CD4-positive, alpha-beta T cell treated with Interleukin-6 for 4 hours (primary cell): ENCODE measurements at places on chromosomes 16 and 17.

DNA sequence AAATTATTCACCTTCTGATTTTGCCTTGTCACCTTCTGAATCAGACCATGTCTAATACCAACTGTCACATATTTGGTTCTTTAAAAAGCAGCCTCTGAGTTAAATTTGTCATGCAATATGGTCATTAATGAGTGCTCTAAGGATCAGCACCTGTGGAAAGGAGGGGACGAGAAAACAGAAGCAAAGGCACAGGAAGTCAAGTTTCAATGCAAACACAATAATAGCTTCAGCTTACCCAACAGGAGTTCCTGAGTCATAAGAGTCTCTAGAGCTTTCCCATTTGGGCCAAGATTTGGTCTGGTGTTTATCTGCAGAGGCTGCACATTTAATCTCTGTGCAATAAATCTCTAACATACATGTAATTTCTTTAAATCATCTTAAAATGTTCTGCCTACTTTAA lies 889.8 kb downstream of the CDH8 start:
- no peak for DNase-seq

DNA sequence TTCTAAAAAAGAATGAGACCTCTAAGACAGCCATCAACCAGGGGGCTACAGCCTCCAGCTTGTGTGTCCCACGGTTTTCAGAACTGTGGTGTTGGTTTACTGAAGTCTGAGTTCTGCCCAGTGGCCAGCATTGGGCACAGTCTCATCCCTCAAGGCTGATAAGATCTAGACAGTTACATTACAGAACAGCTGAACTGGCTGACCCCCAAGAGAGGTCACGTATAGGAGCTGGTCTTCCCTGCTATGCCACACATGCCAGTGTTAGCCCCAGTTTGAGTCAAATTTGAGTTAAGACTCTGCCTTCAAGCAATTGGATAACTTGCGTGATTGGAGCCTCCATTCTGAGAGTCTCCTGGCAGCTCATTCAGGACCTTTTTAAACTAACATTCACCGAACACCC lies 14.8 kb upstream of the NUP93 start:
- DNase-seq: no peak

DNA sequence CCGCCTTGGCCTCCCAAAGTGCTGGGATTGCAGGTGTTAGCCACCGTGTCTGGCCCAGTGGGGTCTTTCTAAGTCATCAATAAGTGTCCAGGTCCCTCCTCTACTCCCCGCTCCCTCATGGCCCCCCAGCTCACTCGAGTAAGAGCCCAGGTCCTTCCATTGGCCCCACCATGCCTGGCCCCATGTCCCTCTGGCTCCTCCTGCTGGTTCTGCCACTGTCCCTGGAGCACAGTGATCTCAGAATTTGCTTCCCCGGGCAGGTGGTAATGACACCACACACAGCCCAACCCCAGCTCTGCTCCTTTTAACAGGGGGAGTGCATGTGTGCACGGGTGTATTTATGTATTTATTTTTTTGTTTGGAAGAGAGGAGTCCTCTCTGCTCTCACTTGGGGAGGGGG lies 19.6 kb downstream of the MGAT5B start:
- no peak for DNase-seq

DNA sequence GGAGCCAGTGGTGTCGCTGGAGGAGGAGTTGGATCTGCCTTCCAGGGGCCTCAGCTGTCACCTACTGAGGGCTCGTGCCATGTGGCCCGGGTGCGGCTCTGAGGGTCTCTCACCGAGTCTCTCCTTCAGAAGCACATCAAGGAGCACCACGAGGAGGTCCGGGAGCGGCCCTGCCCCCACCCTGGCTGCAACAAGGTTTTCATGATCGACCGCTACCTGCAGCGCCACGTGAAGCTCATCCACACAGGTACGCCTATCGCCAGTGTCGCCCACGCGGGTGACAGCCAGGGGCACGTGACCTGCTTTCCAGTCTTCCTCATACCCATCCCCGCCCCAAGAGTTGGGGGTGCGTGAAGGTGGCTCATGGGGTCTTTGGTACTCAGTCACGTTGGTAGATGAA lies 12.5 kb downstream of the ZNF276 start:
- DNase-seq: no peak

GRCh38 chr17:82092628-82092994 lies 5.4 kb downstream of the FASN start:
- DNase-seq: no peak

DNA sequence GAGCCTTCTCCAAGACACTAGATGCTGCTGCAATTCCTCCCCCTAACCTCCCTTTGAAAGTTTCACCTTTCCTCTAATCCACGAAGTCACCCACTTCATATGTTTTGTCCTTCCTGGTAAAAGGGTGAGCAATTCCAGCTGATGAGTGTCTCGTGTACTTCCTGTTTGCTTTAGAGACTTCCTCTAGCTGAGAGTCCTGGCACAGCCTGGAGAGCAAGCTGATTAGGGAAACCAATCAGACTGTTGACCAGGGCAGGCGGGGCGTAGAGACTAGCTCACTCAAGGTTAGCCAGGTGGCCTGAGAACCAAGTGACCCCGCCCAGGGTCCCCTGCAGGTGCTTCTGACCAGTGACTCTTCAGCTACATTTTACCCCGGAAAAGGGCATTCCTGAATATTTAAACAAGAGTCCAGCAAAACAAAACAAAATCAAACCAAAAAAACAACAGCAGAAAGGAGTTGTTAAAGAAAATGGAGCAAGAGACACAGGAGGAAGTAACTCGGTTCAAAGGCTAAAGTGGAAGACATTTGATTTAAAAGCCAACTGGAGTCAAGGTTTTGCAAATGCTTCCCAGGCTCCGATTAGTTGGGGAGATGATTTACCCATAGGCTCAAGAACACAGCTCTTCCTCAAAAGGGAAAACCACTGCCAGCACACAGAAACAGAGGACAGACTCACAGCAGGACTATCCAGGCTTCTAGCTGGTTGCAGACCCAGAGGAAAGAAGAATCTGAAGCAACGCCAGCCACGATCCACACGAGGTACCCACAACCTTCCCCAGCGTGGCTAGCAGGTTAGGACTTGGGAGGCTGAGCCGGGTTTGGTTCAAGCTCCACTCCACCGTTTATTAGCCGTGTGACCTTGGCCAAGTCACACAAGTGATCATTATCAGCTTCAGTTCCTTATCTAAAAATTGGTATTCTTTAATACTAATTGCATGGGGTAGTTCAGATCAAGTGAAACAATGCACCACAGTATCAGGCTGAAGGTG lies 13.4 kb downstream of the HSPB9 start:
- DNase-seq: peak; percentile 45

DNA sequence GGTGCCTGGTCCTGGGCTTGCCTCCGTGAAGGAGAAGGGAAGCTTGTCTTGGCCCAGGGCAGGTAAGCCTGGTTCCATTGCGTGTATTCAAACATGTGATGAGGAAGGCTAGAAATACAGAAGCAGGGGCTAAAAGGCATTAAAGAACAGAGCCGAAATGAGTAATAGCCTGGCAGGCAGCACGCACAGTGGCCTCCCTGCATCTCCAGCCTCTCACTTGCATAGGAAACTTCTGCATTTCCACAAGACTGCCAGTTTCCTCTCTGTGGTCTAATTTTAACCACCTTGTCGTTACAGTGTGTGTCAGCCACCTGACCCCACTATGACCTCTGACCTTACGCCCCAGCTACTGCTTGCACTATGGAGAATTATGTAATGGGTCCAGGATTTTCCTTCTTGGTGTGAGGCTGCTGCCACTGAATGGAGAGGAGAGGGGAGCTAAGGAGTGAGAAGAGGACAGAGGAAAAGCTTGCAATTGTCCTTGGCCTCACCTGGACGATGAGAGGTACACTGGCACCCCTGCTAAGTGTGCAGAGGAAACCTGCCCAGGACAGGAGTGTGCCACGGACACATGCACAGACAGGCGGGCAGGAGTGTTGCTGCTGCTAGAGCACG lies 32.8 kb downstream of the HIC1 start:
- peak; percentile 46 for DNase-seq

DNA sequence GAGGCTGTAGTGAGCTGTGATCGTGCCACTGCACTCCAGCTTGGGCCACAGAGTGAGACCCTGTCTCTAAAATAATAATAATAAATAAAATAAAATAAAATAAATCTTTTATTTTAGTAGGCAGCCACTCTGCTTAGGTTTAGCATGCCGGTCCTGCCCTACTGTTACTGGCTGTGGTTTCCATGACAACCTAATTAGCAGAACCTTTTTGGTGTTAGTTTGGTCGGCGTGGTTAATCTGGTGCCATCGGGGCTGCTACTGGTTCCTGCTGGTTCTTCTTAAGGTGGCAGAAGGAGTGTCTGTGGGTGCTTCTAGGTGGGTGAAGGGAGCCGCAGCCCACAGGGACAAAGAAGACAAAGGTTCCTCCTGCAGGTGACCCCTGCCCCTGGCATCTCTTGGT lies 37.8 kb upstream of the CBX4 start:
- no peak for DNase-seq

GRCh38 chr16:66266436-66267291 lies 99.8 kb upstream of the CDH5 start:
- no peak for DNase-seq

GRCh38 chr17:50265690-50266315 lies 8.5 kb upstream of the TMEM92 start:
- no peak for DNase-seq

DNA sequence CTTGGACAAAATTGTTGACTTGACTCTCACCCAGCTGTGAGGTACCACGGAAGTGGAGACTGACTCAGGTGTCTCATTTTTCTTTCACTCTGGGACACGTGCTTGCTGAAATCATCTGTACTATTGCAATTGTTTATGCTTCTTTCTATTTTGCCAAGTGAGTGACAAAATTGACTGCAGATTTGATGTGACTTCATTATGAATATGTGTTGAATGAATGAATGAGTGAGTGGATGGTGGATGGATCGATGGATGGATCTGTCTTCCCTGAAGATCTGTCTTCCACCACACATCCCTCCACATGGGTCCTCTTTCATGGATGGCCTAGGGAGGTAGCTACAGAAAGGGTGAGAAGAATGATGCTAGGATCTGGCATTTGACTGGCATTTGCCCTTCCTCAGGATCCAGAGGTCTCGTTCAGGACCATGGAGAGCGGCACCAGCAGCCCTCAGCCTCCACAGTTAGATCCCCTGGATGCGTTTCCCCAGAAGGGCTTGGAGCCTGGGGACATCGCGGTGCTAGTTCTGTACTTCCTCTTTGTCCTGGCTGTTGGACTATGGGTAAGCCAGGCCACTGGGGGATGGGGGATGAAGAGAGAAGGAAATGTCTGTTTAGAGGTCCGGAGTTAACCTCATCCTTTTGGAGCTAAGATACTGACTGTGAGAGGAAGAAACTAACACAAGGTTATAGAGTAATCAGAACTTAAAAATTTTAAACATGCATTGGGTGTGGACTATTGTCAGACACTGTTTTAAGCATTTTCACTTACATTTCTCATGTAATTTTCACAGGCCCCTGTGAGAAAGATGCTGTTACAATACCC lies 12.7 kb downstream of the SLC5A11 start:
- DNase-seq: peak; percentile 21

- DNase-seq: no peak
Measured at GRCh38 chr17:376936-377863, 24.6 kb upstream of the RPH3AL start.

DNA sequence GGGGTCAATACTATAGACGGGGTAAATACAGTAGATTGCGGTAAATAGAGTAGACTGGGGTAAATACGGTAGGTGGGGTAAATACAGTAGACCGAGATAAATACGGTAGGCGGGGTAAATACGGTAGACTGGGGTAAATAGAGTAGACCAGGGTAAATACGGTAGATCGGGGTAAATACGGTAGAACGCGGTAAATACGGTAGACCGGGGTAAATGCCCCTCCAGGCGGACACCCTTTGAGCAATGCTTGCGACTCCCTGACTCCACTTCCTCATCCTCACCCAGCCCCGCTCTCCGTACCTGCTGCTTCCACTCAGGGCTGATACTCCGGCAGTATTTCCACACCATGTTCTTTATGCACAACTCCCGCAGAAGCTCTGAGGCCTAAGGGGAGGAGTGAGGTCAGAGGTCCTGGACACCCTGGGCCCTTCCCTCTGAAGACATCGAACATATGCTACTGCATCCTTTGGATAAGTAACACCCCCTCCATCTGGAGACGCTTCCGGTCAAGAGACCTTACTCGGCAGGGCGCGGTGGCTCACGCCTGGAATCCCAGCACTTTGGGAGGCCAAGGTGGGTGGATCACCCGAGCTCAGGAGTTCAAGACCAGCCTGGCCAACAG lies 13.3 kb upstream of the CRK start:
- no peak for DNase-seq

DNA sequence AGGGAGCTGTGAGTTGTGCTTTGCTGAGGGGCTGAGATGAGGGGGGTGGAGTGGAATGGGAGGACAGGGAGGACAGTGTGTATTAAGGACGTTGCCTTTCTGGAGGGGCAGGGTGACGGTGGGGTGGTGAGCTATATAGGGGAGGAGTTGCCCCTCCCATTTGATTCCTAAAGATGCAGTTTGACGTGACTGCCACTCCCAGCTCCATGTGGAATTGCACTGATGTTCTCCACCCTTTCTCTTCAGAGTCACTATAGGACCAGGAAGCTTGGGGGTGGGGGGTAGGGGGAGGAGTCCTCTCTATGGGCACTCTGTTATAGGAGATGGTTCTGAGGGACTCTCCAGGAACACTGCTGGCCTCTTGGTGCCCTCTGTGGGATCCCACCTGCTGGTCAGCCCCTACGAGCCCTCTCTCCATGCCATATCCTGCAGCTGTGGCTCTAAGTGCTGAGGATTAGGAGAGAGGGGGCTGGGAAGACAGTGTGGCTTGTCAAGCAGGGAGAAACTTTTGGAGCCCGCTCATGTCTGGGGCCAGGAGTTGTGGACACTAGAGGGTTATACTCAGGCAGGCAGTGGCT lies 3.8 kb upstream of the NGFR start:
- no peak for DNase-seq

- no peak for DNase-seq
Measured at GRCh38 chr16:4607841-4608703, 6.6 kb downstream of the UBALD1 start.

- DNase-seq: peak; percentile 47
Measured at GRCh38 chr17:80871341-80871740, 120.3 kb upstream of the CHMP6 start.

DNA sequence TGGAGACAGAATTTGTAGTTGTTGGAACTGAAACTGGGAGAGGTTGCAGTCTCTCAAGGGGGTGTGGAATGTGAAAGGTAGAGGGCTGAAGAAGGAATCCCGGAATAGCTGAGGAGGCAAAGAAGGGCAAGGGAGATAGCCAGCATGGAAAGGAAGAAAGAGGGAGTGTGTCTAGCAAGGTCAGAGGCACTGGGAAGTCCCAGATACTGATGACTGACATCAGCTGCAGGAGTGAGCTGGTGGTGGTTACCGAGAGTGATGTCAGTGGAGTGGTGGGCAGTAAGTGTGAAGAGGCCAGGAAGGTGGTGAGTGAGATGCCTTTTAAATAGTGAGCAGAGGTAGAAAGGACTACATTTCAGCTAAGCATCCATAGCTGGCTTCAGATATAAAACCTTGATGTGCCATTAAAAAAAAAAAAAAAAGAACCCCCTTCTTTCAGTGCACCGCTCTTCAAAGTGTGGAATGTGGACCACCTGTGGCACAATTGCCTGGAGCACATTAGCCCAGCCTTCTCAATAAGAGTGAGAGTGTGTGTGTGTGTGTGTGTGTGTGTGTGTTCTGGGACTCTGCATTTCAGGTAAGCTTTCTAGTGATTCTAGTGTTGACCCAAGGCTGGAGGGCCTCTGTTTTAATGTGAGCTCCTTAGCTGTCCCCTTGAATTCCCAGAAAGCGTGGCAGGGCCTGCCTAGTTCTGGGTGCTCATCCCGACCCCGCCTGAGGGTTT lies 8.5 kb downstream of the PRMT7 start:
- DNase-seq: no peak
